ENCODE measurements at places on chromosomes 12 and 14.

DNA sequence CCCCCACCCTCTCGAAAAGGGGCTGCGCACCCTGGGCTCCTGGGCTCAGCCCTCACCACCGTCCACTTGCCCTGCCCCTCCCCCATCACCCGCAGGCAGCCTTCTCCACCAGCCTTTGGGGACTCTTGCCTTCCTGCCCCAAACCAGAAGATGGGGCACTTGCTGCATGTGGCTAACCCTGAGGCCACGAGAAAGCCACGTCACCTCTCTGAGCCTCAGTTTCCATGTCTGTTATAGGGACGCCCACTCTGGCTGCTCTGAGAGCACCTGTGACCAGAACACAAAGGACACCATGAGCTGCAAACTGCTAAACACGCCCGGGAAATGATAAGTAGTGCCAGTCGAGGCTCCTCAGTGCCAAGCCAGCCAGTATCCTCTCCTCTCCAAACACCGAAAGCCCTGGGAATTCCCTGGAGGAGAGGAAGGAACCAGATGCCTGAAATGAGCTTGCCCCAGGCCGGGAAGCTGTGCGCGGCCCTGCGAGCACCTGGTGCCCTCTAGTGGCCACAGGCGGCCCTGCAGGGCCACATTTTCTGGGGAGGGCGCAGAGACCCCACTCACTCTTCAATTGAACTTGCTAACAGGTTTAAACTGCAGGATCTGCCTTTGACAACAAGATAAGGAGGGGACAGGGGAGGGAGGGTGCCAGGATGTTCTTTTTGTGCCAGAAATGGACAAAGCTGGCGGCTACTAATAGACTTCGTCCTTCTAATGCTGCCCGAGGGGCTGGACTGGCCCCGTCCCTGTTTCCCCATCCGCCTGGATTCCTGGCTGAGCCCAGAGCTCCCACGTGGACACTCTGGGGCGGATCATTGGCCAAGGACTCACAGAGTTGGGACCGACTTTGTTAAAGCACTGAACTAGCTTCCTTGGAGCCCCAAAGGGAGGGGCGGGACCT, 10.2 kb upstream of the SERPINA9 start:
- peak; percentile 16 for DNase-seq

DNA sequence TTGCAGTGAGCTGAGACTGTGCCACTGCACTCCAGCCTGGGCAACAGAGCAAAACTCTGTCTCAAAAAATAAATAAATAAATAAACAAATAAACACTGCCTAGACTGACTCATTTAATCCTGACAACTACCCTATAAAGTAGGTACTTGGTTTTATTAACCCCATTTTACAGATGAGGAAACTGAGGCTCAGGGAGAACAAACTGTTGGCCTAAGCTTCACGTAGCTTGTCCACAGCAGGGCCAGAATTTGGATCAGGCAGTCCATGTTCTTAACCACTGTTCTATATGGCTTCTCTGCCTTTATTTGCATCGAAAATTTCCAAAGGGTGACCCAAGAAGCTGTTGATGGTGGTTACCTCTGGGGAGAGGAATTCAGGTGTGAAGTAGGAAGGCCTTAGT, 5.7 kb upstream of the POP5 start:
- no peak for DNase-seq

GRCh38 chr12:1069846-1070245, 78.8 kb downstream of the ERC1 start:
- DNase-seq, result no peak

- no peak for DNase-seq
Observed at GRCh38 chr12:10369557-10370415, 20.1 kb downstream of the KLRK1 start.

GRCh38 chr12:124211753-124212152, 83.1 kb upstream of the RFLNA start:
- DNase-seq, result no peak

- DNase-seq, result no peak
Observed at GRCh38 chr14:83838226-83838625, 1691.7 kb upstream of the FLRT2 start.

- peak; percentile 2 for DNase-seq
Observed at GRCh38 chr12:57834086-57834876, 12.2 kb downstream of the CTDSP2 start.

DNA sequence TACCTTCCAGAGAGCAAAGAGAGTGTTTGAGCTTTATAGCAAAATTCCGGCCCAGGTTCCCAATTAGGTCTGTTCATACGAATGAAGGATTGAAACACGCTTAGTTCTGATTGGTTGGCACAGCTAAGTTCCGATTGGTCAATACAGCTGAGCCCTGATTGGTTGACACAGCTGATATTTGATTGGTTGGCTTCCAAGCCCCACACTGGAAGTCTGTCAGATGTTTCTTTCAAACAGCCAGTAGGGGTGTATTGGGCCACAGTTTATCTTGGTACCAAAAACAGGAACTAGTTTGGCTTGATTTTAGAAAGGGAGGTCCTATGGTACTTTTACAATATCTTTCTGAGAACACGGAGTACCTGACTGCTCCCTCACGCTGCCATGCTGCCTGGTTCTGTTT, 93.4 kb downstream of the CAND1 start:
- no peak for DNase-seq

- peak; percentile 47 for DNase-seq
Observed at GRCh38 chr14:20697273-20698017, 8.9 kb downstream of the ANG start.

DNA sequence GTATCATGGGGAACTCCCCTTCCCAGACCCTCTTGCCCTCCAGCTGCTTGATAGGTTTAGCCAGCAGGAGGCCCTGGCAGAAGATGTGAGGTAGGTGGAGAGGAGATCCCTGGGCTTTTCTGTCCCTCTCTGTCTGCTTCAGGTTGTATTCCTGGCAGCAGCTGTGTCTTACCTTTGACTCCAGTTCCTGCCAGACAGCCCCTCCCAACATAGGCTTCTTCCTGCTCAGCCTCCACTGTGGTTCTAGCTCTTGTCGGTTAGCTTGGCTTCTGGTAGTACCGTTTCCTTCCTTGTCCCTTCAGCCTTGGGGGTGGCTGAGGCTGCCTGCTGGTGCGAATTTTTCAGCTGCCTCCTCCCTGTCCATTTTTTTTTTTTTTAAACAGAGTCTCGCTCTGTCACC, 215.7 kb upstream of the CRY1 start:
- DNase-seq, result no peak

- no peak for DNase-seq
Observed at GRCh38 chr14:95329941-95330340, 10.2 kb upstream of the CLMN start.

DNA sequence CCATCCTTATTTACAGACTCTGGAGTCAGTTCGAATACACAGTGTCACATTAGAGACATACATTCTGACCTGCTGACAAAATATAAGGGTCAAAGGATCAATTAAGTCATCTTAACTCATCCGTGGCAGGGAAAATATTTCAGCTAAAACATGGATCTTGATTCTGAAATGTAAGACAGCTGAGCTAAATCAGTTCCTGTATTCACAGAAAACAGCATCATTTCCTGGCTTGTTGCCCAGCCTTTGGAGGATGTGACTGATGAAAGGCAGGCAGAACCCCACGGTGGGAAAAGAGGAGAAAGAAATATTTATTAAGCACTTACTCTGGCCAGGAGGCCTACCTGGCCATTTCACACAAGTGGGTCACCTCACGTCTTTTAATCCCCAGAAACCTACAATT, 101.9 kb downstream of the GAS2L3 start:
- DNase-seq, result no peak

DNA sequence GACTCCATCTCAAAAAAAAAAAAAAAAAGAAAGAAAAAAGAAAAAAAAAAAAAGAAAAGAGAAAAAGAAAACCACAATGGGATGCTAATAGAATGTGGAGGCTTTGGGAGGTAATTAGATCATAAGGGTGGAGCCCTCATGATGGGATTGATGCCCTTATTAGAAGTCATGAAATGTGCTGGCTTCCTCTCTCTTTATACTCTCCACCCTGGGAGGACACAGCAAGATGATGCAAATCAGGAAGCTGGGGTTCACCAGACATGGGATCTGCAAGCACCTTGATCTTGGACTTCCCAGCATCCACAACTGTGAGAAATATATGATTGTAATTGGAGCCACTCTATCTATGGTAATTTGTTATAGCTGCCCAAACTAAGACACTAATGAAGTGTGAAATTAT, 13.4 kb upstream of the DRAM1 start:
- no peak for DNase-seq

- DNase-seq, result no peak
Observed at GRCh38 chr14:52253503-52253902, 14.0 kb upstream of the PTGDR start.

GRCh38 chr12:62730649-62731048, 204.3 kb downstream of the PPM1H start:
- DNase-seq, result peak; percentile 52

DNA sequence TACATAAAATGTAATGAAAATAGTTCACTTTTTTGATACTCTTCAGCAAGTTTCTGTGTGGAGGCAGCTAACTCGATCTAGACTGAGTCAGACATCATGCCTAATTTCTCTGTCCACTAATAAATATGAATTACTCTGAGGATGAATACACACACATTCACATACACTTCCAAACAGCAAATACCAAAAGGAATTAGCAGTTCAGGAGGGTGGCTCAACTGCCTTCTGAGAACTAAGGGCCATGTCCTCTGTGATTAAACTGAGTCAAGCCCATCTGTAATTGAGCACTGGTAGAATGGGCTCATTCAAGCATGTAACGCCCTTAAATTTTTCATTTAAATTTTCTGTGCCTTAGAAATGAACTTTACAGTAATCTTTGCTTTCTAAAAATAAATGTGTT, 242.5 kb downstream of the AKAP6 start:
- no peak for DNase-seq

DNA sequence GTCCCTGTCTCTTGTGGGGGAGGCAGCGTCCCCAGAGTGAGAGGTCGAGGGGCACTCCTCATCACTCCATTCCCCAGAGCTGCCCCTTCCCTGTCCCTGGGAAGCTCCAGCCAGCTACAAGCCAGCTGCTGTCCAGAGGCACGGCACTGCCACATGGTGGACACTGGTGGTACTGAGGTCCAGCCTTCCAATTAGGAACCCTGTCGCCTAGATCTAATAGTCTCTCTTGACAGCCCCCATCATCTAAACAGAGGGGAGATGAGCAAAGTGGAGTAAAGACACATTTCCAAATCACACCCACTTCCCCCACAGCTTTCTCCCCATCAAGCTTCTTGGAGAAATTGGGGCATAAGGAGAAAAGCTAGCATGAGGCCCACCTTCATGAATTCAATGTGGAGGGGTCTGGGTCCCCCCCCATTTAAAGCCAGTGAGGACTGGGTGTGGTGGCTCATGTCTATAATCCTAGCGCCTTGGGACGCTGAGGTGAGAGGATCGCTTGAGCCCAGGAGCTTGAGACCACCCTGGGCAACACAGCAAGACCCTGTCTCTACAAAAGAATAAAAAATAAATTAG, 2.1 kb upstream of the INHBE start:
- DNase-seq, result peak; percentile 73

DNA sequence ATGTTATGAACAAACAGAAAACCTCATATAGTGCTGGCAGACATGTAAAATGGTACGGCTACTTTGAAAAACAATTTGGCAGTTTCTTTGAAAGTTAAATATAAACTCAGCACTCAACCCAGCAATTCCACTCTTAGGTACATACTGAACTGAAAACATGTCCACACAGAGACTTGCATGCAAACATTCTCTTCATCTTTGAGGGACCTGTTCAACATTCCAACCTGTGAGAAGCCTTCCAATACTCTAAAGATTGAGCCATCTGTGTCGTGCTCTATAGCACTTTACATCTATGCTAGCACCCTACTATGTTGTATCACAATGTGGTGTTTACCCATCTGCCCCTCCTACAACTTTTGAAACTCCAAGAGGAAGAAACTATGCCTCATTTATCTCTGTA, 79.3 kb downstream of the DNAI7 start:
- DNase-seq, result no peak

GRCh38 chr14:51023964-51024363, 70.9 kb downstream of the TRIM9 start:
- DNase-seq, result no peak

DNA sequence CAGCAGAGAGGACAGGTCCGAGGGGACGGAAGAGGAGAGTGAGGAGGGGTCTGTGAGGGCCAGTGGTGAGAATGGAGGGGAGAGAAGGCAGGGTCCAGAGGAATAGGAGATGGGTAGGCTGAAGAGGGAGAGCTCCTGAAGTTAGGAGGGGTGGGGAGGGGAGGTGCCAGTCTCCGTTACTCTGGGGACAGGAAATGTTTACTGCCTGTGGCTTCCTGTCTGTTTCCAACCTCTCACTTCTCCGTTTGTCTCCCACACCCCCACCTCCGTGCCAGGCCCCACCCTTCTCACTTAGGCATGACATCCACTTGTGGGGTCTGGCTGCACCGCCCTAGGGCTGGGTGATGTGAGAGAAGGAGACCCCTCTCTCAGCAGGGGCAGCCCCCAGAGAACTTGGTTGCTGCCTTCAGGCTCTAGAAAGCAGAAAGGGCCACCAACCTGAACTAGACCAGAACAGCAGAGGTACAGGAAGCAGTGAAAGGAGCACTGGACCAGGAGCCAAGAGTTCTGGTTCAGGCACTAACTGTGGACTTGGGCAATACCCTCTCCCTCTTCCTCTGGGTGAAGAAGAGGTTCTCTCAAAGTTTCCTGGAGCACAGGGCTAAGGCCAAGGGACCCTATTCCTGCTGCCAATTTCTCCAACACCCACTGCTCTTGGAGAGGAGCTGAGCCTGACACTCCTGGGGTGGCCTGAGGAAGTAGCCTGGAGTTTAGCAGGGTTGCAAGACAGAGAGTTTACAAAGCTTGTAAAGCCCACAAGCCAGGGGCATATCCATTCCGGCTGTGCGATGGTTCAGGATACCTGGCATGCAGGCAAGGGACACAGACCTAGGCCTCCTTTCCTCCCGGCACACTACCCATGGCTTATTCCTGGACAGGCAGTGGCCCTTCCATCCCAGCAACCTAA, 5.5 kb downstream of the ITGA5 start:
- DNase-seq, result no peak

GRCh38 chr12:30067146-30067545, 283.4 kb upstream of the TMTC1 start:
- no peak for DNase-seq

DNA sequence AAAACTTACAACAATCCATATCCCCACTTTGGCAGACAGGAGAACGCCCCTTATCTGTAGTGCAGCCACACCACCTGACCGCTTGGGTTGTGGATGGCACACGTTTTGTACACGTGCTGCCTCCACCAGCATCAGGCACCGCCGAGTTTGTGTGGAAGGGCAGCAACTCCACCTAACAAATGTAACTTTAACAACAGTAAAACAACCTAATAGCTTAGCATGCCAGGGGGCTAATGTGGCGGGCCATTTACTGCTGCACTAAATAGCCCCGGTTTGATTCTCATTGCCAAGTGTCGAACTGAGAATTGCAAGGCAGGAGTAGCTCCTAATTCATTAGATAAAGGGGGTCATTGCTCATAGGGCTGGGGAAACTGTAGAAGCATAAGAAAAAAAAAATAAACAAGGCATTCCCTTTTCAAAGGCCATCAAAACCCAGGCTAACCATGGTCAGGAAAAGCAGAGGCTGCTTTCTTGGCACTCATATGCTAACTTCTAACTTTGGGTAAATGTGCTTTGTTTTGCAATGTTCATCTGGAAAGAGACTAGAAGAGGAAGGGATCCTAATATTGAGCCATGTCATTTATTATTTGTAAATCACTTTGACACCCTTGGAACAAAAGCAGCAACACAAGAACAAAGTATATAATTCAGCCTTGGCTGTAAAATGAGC, 279.7 kb upstream of the SOX5 start:
- no peak for DNase-seq

- DNase-seq, result no peak
Observed at GRCh38 chr12:104873374-104873773, 84.7 kb downstream of the SLC41A2 start.

All from cerebellar cortex (tissue), 1 donor.